ENCODE measurements at places on chromosomes 16 and 17. TPM values are rescaled to one million over a fixed set of nuclear protein-coding genes. Genes with fewer than 3 reads are reported as not detected.

TEX2 gene
- 40.7 TPM for total RNA-seq

TNFRSF17 gene
- not detected for total RNA-seq

YBX2 gene
- total RNA-seq = 1.9 TPM

PPM1E gene
- total RNA-seq = 2.1 TPM

ACSM3 gene
- 8.9 TPM for total RNA-seq

KRTAP1-1 gene
- not detected for total RNA-seq
